ENCODE measurements at places on chromosomes 3 and 15.
A peak's percentile ranks its signal among the peaks of the same experiment; 100 is the strongest.

- no peak for DNase-seq
These were observed 35.1 kb upstream of the P3H2 start for GRCh38 chr3:190155752-190156151.

DNA sequence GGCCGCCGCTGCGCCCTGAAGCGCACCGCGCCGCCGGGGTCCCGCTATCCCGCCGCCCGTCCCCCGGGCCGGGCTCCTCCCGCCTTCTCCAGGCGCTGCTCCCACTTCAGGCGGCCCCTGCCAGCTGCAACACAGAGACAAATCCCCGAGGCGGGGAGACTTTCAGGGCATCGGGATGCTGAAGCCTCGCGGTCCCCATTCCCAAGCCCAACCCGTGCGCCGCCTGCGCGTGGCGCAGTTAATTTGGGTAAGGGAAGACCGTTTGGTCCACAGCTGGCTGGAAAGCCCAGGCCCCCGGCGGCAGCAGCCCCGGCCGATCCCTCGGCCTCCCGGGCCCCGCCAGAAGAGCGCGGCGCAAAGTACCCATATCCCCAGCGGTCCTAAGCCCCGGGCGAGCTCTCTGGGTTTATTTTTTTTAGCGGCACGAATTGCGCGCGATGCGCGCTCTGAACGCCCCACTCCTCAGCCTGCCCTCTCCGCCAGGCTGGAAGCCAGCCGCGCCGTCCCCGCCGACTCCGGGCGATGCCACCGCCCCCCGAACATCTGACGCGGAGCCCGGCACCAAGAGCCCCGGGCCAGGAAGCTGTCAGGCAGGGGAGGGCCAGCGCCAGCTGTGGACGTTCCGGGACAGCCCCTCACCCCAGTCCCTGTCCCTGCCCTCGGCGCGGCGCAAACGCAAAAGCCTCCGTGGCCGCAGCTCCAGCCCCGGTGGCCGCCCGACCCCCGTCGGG, 517 bp downstream of the FBN1 start:
- DNase-seq = no peak

GRCh38 chr3:39096775-39097174, 10.7 kb downstream of the GORASP1 start:
- no peak for DNase-seq

- DNase-seq = no peak
These were observed 22.2 kb downstream of the MELTF start for GRCh38 chr3:197007296-197007940.

GRCh38 chr15:61169904-61170695, 59.0 kb downstream of the RORA start:
- DNase-seq = peak; percentile 39

DNA sequence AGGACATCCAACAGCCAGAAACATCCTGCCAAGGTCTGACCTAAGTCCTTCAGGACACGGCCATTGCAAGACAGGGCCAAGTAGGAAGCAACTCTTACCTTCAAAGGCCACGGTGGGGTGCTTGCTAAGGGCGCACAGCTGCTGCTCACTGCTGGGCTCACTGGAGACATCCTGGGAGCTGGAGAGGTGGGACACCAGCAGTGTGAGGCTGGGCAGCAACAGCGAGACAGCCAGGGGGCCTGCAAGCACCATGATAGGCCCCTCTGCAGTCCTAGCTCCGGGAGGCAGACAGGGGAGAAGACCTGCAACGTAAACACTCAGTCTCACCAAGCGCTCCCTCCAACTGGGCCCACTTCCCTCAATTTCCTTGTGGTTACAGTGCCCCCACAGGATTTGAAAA, 79.2 kb downstream of the SEMA5B start:
- DNase-seq = no peak

DNA sequence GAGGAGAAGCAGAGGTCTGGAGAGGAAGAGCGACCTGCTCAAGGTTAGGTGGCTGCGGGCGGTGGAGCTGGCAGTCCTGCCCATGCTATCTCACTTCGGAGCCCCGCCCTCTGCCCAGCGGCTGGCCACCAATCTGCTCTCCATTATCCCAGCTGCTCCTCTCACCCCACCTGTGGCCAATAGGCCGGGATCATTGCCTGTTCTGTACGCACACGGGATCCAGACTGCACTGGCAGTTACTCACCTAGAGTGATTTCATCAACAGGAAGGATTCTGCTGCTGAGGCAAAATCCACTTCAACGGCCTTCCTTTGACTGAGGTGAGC, 100.6 kb downstream of the TLE3 start:
- no peak for DNase-seq

- DNase-seq = no peak
These were observed 119.4 kb upstream of the NPHP3 start for GRCh38 chr3:132841621-132842020.

GRCh38 chr3:184639351-184639750, 72.5 kb downstream of the MAGEF1 start:
- DNase-seq = no peak

DNA sequence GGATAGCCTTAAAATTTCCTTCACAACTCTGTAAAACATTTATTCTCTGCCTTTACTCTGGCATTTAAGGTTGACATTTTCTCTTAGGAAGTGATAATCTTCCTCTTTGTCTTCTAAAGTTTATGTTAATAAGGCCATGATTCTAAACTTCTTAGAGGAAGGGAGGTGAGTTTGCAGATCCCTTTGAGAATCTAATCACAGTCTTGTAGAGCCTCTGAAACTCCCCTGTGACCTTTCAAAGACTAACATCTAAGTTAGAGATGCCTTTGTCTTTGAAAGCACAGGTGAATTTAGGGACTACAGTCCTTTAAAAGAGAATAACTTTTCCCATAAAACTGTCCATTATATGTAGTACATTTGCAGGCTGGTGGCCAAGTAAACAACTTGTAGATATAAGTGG, 115.1 kb downstream of the PLCL2 start:
- DNase-seq = no peak

GRCh38 chr15:87671289-87671688, 585.2 kb downstream of the NTRK3 start:
- no peak for DNase-seq

- no peak for DNase-seq
These were observed 162.0 kb downstream of the IMPG2 start for GRCh38 chr3:101158374-101158773.

- no peak for DNase-seq
These were observed 64.0 kb upstream of the SKOR1 start for GRCh38 chr15:67761343-67761742.

DNA sequence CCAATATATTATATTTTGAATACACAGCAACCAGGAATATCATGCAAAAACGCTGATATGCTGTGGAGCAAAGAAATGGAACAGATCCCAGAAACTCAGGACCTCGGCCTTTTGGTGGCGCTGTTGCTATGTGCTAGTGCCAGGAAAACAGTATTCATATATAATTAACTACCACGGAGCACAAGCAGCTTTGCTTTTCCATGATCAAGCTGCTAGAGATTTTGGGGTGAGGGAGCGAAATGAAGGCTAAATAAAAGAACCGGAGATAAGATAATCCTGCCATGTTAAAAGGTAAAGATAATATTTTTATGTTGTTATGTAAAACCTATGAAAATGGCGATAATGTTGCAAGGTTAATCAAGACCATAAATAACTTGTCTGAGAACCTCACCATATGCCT, 157.7 kb upstream of the FAM3D start:
- DNase-seq = peak; percentile 13

- DNase-seq = no peak
These were observed 31.9 kb downstream of the CMTM7 start for GRCh38 chr3:32423534-32423933.

- no peak for DNase-seq
These were observed 287.3 kb downstream of the GABRG3 start for GRCh38 chr15:27258287-27258686.

GRCh38 chr3:190323246-190323626, 990 bp upstream of the CLDN1 start:
- no peak for DNase-seq

- DNase-seq = no peak
These were observed 15.4 kb upstream of the MSL2 start for GRCh38 chr3:136211547-136211946.

DNA sequence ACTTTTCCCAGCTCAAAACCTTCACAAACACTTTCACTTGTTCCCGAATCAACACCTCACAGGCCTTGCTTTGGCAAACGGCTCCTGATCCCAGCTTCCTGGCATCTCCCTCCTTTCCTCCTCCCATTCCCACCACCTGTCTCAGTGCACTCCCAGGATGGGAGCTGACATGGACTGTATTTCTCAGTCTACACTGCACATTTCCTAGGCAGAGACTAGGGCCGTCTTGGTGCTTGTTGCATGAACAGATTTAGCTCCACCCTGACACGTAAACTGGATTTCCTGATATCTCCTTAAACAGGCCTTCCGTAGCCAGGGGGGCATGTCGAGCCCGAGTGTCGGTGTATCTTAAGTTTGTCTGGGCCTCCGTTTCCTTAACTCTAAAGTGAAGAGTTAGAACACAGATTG, 790 bp upstream of the WHAMM start:
- no peak for DNase-seq

DNA sequence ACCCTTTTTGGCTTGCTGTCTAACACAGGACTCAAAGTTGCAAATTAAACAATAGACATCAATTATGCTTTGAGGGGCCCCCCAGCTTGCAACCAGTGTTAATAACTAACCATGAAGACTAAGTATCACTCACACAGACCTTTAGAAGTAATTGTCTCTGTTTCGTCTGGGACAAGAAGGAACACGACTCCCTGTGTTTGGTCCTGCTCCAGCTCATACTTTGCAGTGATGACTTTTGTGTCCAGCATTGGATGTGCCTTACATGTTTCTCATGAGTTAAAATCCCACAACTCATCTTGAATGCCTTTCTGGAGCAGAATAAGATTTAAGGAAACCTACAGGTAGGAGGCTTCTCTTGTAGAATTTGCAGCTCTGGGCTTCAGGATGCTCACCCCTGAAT, 53.1 kb downstream of the GMNC start:
- no peak for DNase-seq

DNA sequence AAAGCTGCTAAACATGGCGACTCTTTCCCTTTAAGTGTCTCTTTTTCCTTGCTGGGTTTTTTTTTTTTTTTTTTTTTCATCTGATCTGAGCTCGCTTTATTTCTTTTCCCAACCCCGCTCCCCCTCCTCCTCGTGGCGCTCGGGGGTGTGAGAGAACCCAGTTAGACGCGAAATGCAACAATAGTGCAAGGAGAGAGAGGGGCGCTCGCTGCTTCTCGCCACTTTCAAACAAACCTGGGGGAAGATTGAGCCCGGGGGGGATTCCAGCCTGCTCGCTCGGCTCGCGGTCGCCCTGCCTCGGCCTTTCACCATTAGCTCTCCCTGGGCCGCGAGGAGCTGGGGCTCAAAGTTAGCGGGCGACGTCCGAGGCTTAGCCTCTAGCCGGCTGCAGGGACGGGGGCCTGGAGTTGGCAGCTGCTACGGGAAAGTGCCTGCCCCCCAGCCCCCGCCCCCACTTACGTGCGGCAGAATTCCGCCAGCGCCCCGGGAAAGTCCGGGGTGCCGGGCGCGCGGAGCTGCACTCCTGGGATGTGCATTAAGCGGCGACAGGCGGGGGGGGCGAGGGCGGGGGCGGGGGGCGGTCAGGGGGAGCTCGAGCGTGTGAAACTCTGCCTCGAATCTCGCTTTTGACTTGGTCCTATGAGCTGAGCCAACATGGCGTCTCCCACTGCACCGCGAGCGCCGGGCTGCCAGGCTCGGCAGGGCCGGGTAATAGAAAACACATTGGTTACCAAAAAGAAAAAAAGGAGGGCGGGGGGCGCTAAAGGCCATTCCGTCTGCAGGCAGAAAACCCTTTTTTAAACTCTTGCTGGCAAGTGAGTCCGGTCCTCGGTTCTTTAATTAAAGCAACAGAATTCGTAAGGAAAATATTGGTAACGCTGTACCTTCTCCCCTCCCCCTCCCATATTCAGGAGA, 10.4 kb downstream of the NR2F2 start:
- no peak for DNase-seq

DNA sequence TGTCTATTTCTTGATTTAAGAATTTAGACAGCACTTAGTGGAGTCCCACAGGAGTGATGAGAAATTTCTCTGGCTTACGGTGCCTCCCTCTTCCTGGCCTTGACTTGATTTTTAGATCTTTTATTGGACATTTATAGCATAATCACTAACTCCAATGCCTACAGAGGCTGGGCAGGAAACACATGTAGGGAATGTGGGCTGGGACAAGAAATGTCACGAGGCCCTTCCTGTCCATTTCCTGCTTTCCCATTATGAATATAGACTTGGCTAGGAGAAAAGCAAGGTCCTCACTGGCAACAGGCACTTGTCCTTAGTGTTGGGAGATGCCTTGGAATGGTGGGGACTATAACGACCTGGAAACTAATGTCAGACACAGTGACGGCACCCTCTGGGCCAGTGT, 100.3 kb downstream of the MYLK start:
- DNase-seq = no peak

DNA sequence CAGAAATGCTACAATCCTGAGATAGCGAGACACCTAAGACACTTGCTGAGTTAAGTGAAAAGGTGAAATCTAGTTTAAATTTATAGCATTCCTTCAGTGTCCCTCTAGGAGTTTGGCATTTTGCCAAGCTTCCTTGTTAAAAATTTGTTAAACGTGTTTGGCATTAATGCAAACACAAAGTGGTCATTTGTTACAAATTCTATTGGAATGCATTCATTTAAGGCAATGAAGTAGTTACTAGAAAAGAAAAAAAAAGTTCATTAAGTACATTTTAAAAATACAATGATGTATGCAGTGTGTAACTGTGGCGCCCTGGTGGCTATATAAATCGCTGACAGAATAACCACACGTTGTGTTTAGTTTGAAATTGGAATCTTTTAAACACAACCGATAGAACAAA, 31.3 kb upstream of the WNT5A start:
- no peak for DNase-seq

DNA sequence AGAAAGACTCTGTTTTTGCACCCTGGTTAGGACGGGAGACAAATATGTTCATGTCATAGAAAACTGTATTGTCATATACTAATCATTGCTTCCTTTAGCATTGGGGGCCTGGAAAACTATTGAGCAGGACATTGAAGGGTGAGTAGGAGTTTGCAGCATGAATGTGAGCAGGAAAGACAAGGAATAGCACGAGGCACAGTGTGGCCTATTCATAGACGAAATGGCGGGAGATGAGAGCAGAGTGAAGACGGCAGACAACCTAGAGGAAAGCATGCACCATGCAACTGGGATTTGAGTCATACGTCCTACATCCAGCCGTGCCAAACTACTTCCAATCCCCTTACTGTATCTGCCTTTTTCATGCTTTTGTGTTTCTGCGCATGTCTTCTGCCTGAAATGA, 508.1 kb downstream of the NTRK3 start:
- DNase-seq = no peak

GRCh38 chr15:57384816-57385215, 8.5 kb downstream of the CGNL1 start:
- no peak for DNase-seq

DNA sequence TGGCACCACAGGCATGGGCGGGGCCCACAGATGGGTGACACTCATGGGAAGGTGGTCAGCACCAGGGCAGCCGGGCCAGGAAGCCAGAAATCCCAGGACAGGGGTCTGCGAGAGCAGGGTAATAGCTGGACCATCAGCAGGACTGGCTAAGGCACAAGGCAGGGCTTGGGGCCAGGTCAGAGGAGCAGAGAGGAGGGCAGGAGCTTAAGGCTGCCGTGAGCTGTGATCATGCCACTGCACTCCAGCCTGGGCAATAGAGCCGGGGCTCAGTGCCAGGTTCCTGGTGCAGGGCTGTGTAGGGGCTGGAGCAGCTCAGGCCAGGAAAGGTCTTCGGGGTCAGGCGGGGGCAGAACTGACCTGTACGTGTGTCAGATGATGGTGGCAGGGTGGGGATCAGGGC, 64.2 kb upstream of the LINGO1 start:
- DNase-seq = no peak

GRCh38 chr15:48090115-48090514, 30.7 kb upstream of the SLC24A5 start:
- no peak for DNase-seq

- no peak for DNase-seq
These were observed 176.4 kb downstream of the APBA2 start for GRCh38 chr15:29062179-29062591.

- DNase-seq = no peak
These were observed 93.5 kb downstream of the CHCHD6 start for GRCh38 chr3:126797563-126797962.

All from CD4-positive, alpha-beta T cell treated with Interleukin-2 at 100 ng/mL for 4 hours (primary cell).